Myocyte (in vitro differentiated cells): ENCODE measurements at places on chromosomes 11 and 22. TPM values are rescaled to one million over a fixed set of nuclear protein-coding genes. Genes with fewer than 3 reads are reported as not detected.

GRCh38 chr11:111124724-111125123, 120.8 kb upstream of the POU2AF2 start:
- peak; percentile 46 for DNase-seq

DNA sequence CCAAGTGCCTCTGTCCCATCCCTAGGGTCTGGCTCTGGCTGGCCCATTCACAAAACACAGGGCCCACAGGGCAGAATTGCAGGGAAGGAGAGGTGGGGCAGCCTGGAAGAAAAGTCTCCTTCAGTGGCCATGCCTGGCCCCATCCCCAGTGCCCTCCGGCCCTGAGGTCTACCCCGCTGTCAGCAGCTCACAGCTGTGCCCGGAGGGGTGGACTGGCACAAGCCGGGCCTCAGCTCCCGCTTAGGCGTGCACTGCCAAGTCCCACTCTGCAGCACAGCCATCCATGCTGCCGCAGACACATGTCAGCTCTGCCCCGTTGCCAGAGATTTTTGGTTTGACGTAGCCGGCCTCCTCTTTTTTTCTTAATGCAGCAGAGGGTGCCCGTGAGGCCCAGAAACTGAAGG, 3.9 kb upstream of the SCN2B start:
- DNase-seq, result peak; percentile 60

GRCh38 chr11:35006389-35007128, 90.1 kb downstream of the PDHX start:
- DNase-seq, result peak; percentile 42

GRCh38 chr22:44023404-44024287, 456 bp upstream of the PARVB start:
- peak; percentile 57 for DNase-seq

ROBO4 gene
- 3.4 and 10.5 TPM in 2 replicates for total RNA-seq

RHBDD3 gene
- 47.7 and 48.4 TPM in 2 replicates for total RNA-seq

SLC22A12 gene
- not detected in 2 replicates for total RNA-seq

TXNRD2 gene
- 28.7 and 34.3 TPM in 2 replicates for total RNA-seq
